ENCODE measurements at places on chromosomes 16 and 17.

DNA sequence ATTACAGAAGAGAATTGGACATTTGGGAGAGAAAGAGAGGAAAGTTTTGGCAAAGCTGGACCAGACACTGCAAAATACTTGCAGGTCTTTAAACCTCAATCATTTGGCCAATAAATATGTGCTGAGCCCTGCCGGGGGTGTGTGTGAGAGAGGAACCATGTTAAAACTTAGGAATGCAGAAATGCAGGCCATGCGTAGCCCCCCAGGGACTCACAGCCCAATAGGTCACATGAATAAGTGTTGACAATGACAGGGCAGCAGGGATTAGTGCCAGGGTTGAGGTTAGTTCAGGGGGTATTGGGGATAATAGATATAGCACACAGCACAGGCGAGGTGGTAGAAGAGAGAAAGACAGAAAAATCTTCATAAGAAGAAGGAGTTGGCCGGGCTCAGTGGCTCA lies 113.3 kb upstream of the ADAMTS18 start:
- DNase-seq, result no peak

DNA sequence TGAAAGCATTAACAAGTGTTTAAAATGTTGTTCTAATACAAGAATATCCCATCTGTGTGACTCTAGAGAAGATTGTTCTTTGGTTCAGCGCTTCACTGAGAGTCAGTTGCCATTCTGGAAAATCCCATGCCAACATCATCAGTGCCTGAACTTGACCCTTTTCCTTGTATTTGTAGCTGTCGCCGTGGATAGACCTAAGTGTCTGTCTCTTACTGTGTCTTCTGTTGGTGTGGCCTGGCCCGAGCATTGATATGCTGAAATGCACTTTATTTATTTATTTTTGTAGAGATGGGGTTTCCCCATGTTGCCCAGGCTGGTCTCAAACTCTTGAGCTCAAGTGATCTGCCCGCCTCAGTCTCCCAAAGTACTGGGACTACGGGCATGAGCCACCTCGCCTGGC lies 76.0 kb downstream of the MYH11 start:
- DNase-seq, result no peak

- DNase-seq, result no peak
These were observed 32.6 kb downstream of the RAI1 start for GRCh38 chr17:17713839-17714238.

GRCh38 chr16:11196286-11196828 lies 59.6 kb downstream of the SOCS1 start:
- DNase-seq, result peak; percentile 65

GRCh38 chr17:79944251-79944812 lies 91.3 kb downstream of the TBC1D16 start:
- no peak for DNase-seq

- DNase-seq, result peak; percentile 85
These were observed 38.9 kb downstream of the KANSL1 start for GRCh38 chr17:46154151-46154816.

DNA sequence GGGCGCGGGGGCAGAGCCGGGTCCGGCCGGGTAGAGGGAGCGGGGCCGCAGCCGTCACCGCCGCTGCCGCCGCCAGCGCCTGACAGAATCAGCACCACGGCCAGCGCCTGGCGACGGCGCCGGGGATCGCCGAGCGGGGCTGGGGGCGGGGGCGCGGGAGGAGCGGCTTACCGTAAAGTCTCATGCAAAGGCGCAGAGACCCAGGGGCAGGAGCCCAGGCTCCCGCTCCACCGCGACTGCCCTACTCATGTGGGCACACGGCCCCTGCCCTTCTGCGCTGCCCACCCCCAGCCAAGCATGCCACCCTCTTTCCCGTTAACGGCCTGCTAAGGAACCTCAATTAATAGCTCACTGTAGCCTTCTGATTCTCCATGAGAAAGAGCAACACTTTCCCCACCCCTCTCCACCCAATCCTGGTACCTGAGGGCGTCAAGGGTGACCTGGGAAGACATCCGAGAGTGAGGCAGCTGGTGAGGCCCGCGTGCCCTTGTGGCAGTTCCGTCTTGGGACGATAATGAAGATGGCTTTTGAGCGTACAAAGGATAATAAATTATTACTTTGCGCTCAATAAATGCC lies at the start of gene SEZ6:
TSS of gene SEZ6 (minus strand) at position 98 of the 576 bp plus-strand sequence. CDS start 164 bp downstream, outside the sequence.
- peak; percentile 53 for DNase-seq

- peak; percentile 63 for DNase-seq
These were observed 230.3 kb downstream of the MRTFB start for GRCh38 chr16:14301169-14302030.

GRCh38 chr17:19719355-19720209 lies 3.2 kb upstream of the SLC47A2 start:
- DNase-seq, result peak; percentile 44

DNA sequence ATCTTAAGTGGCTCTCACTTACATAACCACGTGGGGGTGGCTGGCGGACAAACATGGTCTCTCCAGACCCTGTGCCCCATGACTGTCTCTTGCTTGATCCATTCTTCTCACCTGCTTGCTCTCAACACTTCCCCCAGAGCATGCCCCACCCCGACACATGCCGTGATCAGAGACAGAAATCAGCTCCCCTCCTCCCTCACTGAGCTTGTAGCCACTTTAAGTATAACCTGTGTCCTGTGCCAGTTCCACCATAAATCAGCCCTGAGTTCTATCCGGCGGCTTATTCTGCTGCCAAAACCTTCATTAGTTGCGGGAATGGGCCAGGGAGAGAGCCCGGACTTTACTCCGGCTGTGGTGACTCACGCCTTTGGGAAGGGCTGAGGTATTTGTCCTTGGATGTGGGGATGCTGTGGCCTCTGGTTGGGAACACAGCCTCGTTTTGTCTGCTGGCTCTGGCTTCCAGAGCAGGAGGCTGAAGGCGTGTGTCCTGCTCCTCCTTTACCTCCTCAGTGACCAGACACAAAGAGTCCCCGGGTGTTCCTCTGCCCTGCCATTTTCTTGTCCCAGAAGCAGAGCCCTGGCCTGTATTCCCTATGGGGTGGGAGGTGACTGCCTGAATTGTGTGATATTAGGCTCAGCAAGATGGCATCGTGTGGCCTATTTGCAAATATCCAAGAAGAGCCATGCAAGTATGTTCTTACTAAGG lies 21.1 kb downstream of the ANKRD40 start:
- peak; percentile 92 for DNase-seq

DNA sequence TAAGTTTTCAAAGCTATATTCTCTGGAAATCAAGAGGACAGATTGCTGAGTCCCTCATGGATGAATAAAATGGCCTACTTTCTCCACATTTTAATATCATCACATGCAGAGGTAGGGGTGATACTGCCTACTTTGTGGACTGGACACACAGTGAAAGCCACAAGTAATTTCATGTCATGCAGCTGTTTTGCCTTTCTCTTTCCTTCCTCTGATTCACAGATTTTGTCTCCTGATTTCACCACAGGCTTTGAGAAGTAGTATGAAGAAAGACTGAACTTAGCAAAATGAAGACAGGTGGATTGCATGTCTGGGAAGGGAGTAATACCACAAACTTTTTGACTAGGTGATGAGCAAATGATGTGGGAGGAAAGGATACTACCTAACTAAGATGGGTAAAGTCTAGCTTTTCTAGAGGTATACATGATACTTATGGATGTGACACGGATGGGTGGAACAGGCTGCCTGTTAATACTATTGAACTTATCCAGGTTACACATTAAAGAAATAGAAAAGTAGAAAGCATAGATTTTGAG lies 478.4 kb upstream of the GOT2 start:
- DNase-seq, result peak; percentile 18

GRCh38 chr17:82492643-82493225 lies 26.8 kb upstream of the FOXK2 start:
- DNase-seq, result peak; percentile 86

- no peak for DNase-seq
These were observed 18.4 kb downstream of the FOXJ1 start for GRCh38 chr17:76122431-76123190.

DNA sequence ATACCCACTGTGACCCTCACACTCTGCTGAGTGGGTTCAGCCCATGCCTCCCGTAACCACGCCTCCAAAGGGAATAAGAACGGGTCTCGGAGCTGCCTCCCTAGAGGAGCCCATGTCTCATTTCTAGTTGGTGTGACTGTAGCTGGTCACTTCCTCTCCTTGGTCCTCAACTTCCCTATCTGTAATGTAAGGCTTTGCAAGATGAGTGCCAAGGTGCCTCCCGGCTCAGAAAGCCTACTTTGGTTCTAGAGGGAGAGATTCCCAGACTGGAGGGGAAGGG lies 20.8 kb downstream of the C16orf74 start:
- no peak for DNase-seq

DNA sequence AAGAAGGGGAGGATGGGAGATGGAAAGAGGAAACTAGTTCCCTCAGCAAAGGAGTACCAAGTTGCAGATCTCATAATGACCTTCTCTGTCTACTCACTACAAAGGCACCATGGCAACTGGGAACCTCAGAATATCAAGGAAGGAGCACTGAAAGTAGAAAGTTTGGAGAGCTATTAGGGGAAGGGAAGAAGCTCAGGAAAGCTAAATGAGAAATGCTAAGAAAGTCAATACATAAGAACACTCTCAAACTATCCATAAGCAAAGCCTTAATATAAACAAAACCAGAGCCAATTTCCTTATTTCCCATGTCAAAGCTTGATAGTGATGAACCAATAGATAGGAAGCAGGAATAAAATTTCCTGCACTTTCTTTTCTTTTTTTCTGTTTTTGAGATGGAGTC lies 57.9 kb upstream of the C17orf78 start:
- no peak for DNase-seq

GRCh38 chr17:67548693-67549092 lies 169.0 kb upstream of the NOL11 start:
- DNase-seq, result no peak

DNA sequence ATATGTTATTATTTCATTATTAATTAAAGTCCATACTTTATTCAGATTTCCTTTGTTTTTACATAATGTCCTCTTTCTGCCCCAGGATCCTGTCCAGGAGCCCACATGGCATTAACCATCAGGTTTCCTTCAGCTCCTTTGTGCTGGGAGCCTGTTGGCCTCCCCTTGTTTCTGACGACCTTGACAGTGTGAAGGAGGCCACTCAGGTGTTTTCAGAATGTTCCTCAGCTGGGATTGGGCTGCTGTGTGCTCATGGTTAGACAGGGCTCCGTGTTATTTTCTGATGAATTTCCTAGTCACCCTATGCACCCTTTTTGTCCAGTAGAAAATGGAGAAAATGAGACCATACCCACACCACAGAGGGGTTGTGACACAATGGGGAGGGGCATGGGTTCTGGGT lies 281.0 kb upstream of the FOXF1 start:
- no peak for DNase-seq

- no peak for DNase-seq
These were observed 1.6 kb downstream of the ITGAE start for GRCh38 chr17:3799181-3799945.

DNA sequence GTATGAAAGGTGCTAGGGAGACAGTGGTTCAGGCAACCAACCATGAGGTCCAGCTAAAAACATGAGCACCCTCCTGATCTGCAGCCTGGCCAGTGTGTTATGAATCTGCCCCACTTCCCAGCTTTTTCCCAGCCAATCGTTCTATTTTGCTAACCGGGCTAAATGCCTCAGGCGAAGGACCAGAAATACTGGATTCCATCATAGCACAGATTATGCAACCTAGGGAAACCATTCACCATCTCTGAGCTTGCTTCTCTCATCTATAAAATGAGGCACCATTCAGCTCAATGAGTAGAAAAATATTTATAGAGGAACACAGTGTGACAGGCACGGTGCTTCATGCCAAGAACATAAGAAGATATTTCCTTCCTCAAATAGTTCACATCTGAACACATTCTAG lies 45.2 kb upstream of the NUDT7 start:
- no peak for DNase-seq

DNA sequence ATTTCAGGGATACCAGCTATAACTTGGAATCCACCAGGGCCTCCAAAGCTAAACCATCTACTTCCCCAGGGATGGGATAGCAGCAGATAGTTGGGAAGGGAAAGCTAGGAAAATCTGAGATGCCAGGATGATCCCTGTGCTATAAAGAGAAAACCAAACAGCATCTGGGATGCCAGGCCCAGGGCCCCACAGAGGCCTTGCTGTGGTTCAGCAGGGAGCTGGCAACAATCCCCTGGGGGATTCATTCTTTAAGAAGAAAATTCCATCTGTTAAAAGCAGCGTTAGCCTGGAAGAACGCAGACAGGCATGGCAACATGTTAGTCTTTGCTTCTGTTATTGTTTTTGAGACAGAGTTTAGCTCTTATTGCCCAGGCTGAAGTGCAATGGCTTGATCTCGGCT lies 16.6 kb downstream of the MYO18A start:
- DNase-seq, result no peak

- no peak for DNase-seq
These were observed 35.6 kb downstream of the CRLF3 start for GRCh38 chr17:30788918-30789317.

DNA sequence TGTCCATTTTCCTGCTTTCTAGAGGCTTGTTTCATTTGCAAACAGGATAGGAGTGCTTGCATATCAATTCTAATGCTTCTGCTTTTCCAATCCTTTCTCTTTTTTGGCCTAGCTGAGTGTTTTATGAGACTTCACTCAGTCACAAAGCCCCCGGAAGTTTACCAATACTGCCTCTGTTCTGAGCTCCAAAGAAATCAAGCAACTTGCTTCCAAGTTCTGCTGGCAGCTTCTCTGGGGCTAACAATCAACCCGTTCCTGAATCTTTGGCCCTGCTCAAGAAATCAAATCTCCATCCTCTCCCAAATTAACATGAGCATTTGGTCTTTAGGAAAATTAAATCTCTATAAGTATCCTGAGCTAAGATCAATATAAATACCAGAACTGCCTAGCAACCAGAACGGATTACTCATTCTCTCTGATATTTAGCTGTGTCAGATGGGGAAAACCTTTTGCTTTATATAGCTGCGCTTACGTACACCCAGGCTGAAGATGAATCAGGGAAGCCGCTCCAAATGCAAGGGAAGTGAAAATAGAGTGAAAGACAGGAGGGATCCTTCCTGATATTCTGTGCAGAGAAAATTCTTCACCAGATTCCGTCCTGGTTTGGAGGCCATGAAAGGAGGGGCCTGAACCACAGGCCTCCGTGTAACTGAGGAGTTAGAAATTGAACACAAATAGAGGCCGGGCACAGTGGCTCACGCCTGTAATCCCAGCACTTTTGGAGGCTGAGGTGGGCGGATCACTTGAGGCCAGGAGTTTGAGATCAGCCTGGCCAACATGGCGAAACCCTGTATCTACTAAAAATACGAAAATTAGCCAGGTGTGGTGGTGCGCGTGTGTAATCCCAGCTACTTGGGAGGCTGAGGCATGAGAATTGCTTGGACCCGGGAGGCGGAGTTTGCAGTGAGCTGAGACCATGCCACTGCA lies 23.3 kb upstream of the GRB2 start:
- no peak for DNase-seq

DNA sequence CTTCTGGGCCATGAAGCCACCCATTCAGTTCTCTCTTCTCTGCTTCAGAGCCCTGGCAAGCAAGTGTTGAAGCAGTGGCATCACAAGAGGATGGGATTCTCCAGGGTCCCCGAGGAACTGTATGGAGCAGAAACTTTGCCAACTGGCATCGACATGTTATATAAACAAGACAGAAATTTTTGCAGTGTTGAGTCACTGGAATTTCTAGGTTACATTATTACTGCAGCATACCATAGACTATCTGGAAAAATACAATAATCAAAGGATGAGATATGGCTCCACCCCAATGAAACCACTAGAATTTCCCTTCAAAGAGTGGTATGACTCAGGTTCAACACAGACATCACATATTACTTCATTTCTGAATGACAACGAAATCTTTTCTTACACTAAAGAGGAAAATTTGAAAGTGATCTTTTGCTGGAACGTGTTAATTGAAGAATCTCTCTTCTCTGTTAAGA lies 343.0 kb upstream of the DYNLRB2 start:
- peak; percentile 91 for DNase-seq
